ENCODE measurements at places on chromosomes 3 and 15.

GRCh38 chr3:156151824-156152428, 31.5 kb downstream of the KCNAB1 start:
- peak; percentile 63 for DNase-seq

DNA sequence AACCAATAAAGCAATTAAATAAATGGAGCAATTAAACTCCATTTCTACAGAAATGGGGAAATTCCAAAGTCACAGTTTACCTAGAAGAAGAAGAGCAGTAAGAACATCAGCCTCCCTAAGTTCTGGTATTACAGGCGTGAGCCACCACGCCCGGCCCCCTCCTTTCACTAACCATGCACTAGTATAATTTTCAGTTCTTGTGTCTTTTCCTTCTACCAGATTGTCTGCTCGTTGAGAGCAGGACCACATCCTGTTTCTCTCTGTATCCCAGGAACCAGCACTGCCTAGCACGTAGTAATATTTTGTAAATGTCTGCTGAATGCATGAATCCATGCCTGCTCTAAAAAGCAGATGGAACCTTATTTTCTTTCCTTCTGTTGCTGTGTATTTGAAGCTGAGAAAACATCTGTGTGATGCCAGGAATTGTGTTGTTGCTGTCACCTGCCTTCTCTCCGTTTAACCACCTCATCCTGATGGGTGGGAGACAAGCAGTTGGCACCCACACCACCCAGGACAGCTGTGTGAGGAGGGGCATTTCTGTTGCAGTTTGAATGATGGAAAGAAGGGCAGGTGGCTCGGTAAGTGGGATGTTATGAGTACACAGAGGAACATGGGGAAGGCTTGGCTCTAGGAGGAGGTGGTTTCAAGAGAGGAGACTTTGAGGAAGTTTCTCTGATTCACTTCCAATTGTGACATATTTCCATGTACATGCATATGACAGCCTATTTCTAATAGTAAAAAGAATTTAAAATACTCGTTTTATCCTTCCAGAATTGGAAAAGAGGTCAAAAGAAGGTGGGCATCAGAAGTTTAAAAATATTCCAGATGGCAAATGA, 30.1 kb downstream of the PXYLP1 start:
- DNase-seq, result no peak

DNA sequence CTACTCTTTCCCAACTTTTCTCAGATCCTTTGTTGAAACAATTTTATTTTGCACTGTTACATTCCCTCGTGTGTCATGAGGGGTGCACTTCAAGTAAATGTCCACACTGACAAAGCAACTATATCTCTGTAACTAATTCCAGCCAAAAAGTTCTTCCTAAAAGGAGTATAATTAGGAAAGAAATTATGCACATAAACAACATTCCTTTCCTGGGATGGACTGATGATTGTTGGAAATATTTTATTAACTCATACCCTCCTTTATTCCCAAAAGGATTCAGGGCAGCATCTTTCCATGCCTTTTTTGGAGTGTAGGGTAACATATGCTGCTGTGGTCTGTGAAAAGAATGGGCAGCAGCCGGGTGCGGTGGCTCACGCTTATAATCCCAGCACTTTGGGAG, 426.1 kb upstream of the THBS1 start:
- DNase-seq, result no peak

GRCh38 chr3:95212117-95212516, 1149.3 kb downstream of the NSUN3 start:
- DNase-seq, result no peak
